ENCODE measurements at places on chromosomes 3 and 15.

DNA sequence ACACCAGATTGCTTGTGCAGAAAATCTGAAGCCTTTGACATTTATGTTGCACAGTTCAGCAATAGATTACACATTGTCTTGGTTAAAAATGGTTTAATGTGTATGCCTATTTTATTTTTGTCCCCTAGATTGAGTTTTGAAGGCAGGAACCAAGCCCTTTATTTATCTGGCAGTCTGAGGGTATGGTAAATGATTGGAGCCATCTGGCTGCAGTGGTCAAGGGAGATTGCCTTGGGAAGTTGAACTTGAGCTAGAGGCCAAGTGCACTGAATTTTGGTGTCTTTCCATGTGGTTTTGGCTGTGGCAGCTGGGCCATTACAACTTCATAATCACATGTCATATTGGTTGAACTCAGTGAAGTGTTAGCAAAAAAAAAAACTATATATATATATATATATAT is 248.7 kb upstream of the C2CD4B start:
- no peak for DNase-seq

GRCh38 chr3:167839460-167840134 is 104.1 kb downstream of the SERPINI1 start:
- no peak for DNase-seq

DNA sequence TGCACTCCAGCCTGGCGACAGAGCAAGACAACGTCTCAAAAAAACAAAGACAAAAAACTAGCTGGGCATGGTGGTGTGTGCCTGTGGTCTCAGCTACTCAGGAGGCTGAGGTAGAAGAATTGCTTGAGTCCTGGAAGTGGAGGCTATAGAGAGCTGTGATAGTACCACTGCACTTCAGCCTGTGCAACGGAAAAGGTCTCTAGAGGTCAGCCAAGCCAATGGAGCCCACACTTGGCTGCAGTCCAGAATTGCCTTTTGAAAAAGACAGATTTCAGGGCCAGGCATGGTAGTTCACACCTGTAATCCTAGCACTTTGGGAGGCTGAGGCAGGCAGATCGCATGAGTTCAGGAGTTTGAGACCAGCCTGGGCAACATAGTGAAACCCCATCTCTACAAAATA is 8.4 kb upstream of the RBPMS2 start:
- DNase-seq, result no peak

GRCh38 chr3:98727638-98728037 is 35.5 kb upstream of the ST3GAL6 start:
- DNase-seq, result no peak

DNA sequence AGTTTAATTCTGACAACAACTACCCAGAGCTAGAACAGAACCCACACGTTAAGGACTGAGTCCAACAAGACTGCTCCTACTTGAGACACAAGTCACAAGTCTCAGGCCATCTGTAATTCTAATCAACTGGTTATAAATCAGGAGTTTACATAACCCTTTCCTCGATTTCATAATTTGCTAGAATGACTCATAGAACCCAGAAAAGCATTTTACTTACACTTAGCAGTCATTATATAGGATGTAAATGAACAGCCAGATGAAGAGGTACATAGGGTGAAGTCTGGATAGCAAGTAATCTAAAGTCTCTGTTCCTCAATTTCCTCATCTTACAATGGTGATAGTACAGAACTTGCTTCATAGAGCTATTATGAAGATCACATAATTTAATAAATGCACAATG is 1018.2 kb downstream of the DIPK2A start:
- no peak for DNase-seq

DNA sequence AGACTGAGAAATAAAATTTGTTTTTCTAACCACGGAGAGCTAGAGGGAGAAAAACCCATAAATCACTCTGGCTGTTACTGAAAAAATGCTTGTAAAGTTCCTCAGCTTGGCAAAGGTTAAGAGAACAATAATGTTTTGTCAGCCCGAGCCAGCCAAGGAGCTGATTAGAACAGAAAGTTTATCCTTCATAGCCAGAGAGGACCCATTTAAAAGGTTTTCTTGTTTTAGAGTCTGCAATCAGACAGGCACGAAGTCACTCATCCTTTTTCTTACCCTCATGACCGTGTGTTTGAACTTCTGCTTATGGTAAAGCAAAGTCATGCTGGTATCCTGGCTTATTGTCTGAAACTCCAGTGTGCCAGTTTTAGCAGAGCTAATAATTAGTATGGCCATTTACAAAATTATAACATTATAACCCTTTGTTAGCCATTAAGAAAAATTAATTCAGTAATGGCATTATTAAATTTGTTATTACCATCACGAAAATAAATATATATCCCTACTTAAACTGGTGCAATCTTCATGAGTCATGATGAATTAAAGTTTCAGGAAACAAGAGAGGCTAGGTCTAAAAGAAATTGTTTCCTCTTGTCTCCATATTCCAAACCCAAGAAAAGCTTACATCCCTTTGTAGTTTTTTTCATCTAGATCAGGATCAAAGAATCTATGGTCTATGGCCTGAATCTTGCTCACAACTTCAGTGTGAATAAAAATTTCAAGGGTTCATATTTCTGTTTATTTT is 13.5 kb upstream of the STXBP5L start:
- DNase-seq, result no peak

DNA sequence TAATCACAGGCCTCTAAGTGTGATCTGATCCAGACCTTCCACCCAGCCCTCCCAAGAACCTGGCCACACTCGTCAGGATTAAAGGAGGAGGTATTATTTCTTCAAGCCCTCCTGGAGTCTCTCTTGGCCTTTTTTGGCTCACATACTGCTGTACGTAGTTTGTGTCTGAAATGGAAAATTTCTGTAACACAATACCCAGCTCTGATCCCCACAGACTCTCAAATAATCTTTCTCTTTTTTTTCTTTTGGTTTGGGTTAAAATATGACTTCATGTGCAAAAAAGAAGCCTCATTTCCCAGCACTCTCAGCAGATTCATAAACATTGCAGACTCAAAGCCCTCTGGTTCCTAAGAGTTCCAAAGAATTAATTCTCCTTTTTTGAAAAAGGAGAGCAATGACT is 96.5 kb upstream of the PHLDB2 start:
- DNase-seq, result no peak

DNA sequence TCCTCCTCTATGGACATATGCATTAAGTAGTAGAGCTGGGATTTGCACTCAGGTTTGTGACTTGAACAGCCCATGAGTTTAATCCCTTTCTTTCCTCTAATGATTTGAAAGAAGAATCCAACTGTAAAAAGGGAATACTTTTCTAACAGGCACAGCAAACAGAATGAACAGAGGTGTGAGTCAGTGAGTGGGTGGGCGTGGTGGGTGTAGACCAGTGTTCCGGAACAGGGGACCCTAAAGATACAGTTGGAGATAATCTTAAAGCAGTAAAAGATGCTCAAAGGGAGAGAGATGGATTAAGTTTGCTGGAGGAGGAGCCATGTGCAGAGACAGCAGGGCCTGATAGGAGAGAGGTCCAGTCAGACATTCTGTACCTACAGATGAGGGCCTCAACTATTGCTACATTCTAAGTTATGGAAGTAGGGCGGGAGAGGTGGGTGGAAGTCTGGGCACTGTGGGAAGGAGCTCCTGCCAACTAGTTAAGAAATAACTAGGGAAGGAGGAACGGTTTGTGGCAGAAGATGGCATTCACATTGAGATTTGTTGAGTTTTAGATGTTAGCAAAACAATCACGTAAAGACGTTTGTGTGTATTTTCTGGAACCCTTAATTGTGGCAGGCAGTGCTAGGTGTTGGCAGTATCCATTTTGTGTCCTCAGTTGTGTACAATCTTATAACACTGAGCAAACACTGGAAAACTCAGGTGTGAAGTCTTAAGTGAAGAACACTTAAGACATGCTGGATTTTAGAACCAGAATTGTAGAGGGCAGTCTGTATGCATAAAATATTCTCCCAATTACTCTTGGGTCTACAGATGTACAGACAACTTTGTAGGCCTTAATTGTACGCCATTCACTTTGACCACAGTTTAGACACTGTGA is 511.0 kb downstream of the GRM7 start:
- no peak for DNase-seq

DNA sequence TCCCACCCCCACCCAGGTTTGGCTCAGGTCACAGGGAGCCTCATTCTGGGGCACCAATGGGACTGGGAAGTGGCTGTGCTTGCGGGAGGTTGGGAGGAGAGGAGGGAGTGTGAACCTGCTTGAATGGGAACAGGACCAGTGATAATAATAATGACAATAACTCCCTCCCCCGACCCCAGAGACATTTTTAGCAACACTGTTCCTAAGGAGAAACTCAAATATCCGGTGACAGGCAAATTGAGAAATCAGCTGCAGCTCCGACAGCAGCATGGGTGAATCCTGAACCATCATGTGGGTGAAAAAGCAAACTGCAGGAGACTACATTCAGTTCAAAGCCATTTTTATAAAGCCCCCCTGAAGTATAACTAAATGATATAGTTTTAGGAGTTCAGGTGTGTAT is 11.6 kb upstream of the RPL29 start:
- DNase-seq, result no peak

GRCh38 chr3:134709561-134710312 is 58.9 kb upstream of the KY start:
- no peak for DNase-seq

DNA sequence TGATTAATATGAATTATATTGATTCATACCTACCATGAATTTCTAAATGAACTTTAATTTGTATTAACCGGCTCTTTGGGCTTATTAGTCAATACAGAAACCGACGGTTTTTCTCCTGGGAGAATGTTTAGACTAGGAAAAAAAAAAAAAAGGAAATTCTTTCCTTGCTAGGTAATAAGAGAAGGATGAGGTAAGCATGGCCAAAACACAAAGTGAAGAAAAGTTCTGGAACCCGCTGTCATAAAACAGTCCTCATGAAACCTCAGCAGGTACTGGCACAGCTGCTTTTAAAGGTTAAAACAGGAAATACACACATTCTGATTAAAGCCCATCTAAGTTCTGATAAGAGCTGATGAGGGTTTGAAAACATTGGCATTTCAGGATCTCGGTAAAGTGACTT is 30.8 kb upstream of the PSTPIP1 start:
- DNase-seq, result no peak

DNA sequence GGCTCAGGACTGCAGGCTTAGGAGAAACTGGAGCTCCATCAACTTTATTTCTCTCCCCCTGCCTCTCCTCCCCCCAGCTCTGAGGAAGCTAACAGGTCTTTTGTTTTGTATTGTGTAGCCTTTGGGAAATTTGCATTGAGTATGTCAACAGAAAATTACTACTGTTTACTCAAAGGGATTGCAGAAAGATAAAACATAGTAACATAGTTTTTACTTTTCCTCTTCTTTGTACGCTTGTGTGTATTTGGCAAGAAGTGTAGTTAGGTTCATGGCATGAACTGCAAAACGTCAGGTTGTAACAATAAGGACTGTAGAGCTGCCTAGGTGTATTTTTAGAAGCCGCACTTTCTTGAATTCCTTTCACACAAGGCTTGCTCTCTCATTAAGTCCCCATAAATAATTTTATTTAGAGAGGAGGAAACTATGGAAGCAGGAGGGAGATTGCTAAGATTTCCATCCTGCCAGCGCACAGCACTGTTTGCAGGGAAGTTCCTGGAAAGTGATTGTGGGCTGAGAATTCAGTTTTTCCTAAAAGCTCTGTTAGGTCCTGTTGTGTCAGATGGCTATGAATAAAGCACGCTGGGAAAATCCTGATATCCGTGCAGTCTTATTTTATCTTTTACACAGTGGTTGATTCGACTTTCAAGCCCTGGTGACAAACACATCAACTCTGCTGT is 21.1 kb upstream of the SATB1 start:
- DNase-seq, result no peak

- no peak for DNase-seq
These were observed 682.2 kb downstream of the SQOR start for GRCh38 chr15:46317029-46317428.

GRCh38 chr15:58401991-58402649 is 29.7 kb upstream of the LIPC start:
- DNase-seq, result no peak

DNA sequence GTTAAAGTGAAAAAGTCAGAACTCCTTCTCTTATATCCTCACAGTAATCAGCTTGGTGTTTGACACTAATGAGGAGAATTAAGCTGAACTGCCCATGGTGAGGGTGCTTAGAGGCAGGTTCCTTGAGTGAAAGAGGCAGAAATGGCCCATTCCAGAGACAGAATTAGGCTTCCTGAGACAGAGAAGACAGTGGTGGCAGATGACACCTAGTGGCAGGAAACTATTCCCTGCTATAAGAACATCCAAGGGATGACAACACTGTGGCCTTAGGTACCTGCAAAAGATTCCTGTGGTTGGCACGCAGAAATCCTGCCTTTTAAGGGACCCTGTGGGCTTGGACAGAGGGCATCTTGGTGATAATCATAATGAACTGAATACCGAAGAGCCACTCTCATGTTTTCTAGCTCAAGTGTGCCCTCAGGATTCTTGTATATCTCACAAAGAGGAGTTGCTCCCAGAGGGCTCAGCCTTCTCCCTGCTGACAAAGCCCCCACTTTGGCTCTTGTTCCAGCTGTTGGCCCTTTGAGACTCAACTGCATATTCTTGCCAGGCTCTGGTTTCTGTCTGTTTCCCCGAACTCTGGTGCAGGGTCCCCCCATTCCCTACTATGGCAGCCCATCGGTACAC is 56.0 kb downstream of the KBTBD12 start:
- no peak for DNase-seq

DNA sequence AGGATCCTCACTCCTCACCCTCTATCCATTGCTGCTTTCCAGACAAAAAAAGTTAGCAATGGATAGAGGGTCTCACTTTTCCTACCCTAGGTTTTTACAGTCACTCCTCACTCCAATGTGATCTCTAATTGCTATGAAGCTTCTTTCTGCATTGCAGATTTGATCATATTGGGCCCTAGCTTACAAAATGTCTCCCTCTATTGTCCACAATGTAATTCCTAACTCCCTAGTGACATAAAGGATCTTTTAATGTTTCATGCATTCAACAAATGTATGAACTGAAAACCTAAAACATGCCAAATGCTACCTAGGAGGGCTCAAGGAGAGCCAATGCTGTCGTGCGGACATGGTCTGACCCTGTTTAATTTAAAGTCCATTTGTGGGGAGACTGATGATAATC is 234.8 kb downstream of the CADM2 start:
- DNase-seq, result no peak

GRCh38 chr3:53244271-53244670 is 11.6 kb downstream of the TKT start:
- no peak for DNase-seq

- DNase-seq, result no peak
These were observed 546.9 kb downstream of the RBMS3 start for GRCh38 chr3:29827756-29828155.

- no peak for DNase-seq
These were observed 69.3 kb downstream of the CHAC1 start for GRCh38 chr15:41022487-41023090.
